ENCODE measurements at places on chromosomes 1 and 21. TPM values are rescaled to one million over a fixed set of nuclear protein-coding genes. Genes with fewer than 3 reads are reported as not detected.

DNA sequence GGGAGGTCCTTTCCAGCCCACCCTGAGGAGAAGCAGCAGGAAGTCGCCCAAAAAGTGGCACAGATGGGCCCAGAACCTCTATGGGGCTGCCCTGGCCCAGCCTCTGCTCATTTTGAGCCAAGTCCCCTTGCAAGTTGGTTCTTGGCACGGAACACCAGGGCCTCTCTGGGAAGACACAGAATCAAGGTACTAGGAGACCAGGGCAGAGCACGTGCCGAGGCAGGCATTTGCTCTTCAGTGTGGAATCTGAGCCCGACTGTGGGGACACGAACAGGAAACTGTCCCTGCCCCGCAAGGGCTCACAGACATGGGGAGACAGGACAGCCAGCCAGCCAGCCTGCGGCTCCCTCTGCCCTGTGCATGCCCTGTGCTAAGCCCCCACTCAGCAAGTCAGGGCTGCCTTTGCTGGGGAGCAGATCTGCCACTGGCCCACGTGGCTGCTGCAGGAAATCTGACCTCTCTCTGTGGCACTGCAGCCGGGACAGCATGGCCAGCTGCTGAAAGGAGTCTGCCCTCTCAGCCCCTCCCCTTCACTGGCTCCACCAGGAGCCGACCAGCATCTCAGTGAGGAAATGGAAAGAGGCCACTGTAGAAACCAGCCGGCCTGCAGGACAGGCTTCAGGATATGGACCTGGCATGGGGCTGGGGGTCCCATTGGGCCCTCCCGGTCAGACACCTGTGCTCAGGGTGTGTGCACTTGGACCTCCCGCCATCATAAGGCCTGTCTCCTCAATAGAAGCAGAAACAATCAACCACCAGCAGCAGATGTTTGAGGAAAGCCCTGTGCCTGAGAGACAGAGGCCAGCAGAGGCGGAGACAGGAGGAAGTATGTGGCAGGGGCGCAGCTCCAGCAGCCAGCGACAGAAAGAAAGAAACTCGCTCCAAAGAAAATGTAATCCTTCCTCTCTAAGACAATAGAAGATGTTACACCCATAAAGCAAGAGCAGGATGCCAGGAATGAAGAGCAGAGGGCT lies 3.7 kb downstream of the ARHGEF16 start:
- peak; percentile 63 for DNase-seq

GRCh38 chr1:166902279-166902678 lies 26.2 kb upstream of the TADA1 start:
- DNase-seq = no peak

DNA sequence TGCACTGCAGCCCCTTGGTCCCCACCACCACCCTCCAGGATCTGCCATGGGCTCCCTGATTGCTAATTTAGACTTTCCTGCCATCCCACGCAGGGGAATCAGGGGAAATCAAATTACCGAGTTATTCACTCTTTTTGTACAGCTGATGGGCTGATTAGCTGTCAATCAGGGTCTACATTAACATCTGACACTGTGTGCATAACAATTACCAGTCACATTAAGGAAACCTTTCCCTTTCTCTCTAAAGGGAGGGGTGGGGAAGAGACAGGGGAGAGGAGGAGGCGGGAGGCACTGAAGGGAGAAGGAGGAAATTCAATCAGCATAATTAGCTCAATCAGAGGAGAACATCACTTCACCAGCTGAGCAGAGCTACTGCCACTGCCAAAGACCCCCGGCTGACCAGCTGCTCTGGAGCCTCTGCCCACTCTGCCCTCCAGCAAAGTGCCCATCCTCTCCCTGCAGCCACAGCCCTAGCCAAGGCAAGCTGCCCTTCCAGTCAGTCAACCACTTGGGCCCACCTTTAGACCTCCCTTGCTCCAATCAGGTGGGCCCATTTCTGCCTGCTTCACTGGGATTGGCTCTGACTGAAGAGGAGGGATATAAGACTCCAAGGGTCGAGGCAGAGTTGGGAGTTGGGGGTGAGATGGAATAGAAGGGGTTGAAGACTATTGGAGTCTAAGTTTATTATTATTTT lies 199.3 kb upstream of the ZC3H12A start:
- no peak for DNase-seq

GRCh38 chr1:110118636-110119396 lies 6.6 kb downstream of the UBL4B start:
- DNase-seq = peak; percentile 11

GRCh38 chr21:17783481-17784179 lies 35.5 kb downstream of the C21orf91 start:
- no peak for DNase-seq

DNA sequence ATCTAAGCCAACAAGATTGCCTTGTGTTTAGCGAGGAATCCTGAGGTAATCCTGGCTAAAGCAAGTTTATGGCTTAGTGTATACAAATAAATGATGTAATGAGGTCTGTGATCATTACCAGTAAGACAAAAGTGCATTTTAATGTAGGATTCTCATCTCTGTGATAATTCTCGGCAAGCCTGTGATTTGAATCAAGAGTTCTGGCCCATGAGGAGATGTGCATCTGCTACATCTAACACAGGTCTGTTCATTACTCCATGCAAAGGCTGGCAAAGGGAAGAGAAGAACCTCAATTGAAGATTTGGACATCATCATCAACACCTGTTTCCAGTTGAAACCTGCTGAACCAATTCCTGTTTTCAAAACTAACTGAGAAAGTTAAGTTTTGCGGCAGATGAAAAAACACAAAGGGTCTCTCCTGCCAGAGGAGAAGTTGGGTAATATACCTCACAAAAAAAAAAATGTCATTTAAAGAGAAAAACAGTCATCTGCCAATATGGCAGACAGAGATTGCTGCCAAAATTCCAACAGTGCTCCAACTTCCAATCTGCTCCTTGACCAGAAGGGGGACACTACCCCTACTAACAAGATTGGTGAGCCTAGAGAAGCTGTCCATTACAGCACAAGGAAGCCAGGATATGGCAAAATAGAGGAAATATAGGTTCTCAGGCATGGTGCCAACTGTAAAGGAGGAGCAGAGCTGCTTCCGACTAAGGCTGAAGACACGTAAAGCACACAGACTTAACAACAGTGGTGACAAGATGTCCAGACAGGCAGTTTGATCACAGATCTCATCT lies 453.7 kb downstream of the TTLL7 start:
- DNase-seq = no peak

GRCh38 chr21:17467392-17467791 lies 45.5 kb upstream of the CXADR start:
- no peak for DNase-seq

- no peak for DNase-seq
Measured at GRCh38 chr1:2632561-2633361, at the start of gene MMEL1. Gene MMEL1, minus strand, starts transcription at chr1:2633016. Its CDS starts 3,532 bp downstream, at chr1:2629484.

GRCh38 chr1:1573843-1574720 lies 581 bp downstream of the SSU72 start:
- no peak for DNase-seq

GRCh38 chr1:31238986-31239613 lies 587 bp downstream of the NKAIN1 start:
- no peak for DNase-seq

DNA sequence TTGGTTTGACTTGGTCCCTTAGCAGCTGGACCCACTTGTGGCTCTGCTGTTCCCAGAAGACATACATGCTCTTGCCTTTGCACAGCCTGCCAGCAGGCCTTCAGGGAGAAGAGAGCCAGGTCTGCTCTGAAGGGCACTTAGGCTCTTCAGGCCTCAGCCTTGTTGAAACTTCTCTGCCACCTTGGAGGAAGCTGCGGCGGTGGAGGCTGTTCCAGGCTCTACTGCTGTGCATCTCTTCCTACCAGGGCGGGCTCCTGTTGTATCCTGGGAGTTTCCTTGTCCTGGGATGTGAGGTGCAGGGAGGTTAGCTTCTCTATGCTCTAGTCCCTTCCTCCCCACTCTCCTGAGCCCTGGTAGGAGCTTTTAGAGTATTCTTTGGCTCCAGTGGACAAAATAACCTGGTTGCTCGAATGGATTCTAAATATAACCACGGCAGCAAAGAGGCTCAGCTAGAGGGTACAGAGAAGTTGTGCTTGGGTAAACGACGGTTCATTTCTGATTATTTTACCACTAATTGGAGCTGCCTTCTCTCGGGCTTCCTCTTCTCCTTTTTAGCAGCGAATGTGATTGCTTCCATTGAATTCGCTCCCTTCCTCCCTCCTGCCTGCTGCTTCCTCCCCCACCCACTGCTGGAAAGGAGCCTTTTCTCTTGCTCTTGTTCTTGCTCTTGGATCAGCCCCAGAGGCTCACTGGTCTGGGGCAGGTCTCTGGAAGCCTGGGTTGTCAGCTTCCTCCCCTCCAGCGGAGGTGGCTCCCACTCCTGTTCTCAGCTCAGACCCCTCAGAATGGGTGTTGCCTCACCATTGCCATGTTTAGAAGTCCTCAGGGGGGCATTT lies 126.6 kb upstream of the CACNA1E start:
- DNase-seq = no peak

- no peak for DNase-seq
Measured at GRCh38 chr1:216462066-216462775, 39.0 kb upstream of the USH2A start.

- no peak for DNase-seq
Measured at GRCh38 chr21:37940691-37941090, 24.4 kb upstream of the KCNJ6 start.

- DNase-seq = no peak
Measured at GRCh38 chr1:115419571-115419970, 81.5 kb upstream of the NGF start.

DNA sequence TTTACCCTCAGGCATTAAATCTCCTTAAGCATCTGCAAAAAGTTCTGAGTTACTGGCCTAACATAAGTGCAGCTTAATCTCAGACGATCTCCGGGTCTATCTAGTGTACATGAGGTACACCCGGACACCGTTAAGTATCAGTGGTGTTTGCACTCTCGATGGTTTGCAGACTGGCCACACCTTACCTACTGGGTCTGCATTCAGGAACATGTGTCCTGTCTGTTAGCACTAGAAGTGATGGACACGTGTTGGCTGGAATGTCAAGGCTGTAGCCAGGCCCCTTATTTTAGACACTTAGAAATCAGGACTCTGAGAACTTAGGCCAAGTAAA lies 783 bp upstream of the AGL start:
- DNase-seq = no peak

DNA sequence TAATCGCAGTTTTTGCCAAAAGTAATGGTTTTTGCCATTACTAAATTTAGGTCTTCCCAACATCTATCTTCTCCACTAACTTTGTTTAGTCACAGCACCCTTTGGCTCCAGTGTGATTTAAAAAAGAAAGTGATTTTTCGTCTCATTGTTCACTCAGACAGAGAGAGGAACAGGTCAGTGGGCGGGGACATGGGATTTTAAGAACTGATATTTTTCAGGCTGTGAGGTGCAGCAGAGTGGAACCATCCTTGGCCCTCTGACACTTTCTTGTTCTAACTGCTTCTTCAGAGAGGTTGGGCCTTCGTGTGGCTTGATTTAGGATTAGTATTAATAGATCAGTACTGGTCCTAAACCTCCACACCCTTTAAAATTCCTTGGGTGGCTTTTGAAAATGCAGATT lies 38.8 kb downstream of the CASQ2 start:
- no peak for DNase-seq

GRCh38 chr1:41842326-41842725 lies 76.4 kb downstream of the HIVEP3 start:
- no peak for DNase-seq

GRCh38 chr1:114314098-114314497 lies 160.4 kb upstream of the SYT6 start:
- no peak for DNase-seq

Gene APOBEC4
- not detected for total RNA-seq

Gene ACOT11
- 43.4 TPM for total RNA-seq

Gene AMY2A
- not detected for total RNA-seq

Gene IVL
- not detected for total RNA-seq

Gene FAM72D
- total RNA-seq = not detected

Gene ADAMTS4
- total RNA-seq = 13.0 TPM

Gene MPZ
- 4.4 TPM for total RNA-seq

Gene NBPF6
- not detected for total RNA-seq

Gene FBLIM1
- total RNA-seq = 97.6 TPM

Gene CYP4X1
- 1.5 TPM for total RNA-seq
